ENCODE measurements at places on chromosomes 5 and 9.

GRCh38 chr5:80140496-80140895, 105.3 kb downstream of the THBS4 start:
- no peak for DNase-seq

GRCh38 chr9:93004561-93004960, 53.9 kb upstream of the SUSD3 start:
- DNase-seq = no peak

GRCh38 chr9:112361601-112362000, 18.3 kb upstream of the HSDL2 start:
- DNase-seq = peak; percentile 40

DNA sequence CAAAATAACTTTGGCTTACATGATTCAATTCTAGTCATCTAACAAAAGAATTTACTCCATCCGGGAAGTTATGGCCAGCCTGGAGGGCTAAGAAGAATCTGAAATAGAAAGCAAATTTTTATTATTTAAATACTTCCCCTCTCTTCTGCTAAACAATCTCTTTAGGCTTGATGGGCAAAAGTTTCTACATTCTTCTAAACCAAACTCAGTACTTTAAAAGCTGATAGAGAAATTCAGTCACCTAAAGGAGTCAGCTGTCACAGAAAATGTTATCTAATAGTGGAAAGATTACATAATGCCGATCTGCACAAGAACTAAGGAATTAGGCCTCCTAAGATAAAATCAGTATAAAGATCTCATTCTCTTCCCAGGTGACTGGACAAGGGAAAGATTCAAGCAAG, 32.4 kb downstream of the GNAQ start:
- DNase-seq = no peak

DNA sequence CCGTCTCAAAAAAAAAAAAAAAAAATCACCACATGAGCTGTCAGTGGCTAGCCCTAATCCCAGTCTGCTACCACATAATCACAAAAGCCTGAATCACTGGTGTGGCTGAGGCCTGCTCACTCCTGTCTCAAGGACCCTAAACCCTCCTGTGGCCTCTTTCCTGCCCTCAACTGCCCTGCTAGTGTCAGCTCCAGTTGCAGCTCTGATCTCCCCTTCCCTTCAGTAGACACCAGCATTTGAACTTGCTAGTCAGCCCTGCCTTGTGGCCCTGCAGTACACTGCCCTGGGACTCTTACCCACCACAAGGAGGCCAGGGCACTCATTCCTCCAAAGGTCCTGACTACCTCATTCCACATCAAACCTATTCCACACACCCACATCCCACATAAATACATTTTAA, 9.5 kb upstream of the P4HA2 start:
- DNase-seq = no peak

DNA sequence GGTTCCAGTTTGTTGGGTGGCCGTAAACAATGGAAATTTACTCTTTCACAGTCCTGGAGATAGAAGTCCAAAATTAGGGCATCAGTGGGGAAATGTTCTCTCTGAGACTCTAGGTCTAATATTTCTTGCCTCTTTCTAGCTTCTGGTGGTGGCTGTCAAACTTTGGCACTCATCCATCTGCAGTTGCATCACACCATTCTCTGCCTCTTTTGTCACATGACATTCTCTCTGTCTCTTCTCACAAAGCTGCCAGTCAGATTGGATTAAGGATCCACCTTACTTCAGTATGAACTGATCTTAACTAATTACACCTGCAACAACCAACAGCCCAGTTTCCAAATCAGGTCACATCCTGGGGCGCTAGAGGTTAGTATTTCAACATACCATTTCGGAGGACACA, 222.9 kb upstream of the FTMT start:
- no peak for DNase-seq

- no peak for DNase-seq
Observed at GRCh38 chr5:174832025-174832424, 107.6 kb downstream of the MSX2 start.

GRCh38 chr5:134579284-134579771, 53.3 kb downstream of the SAR1B start:
- DNase-seq = no peak

- DNase-seq = no peak
Observed at GRCh38 chr9:79642671-79643070, 70.9 kb downstream of the TLE4 start.

- DNase-seq = no peak
Observed at GRCh38 chr5:2739360-2740050, 12.0 kb downstream of the IRX2 start.

GRCh38 chr9:19161257-19162025, 34.1 kb upstream of the PLIN2 start:
- no peak for DNase-seq

GRCh38 chr5:34899066-34899465, 16.2 kb downstream of the RAD1 start:
- no peak for DNase-seq

DNA sequence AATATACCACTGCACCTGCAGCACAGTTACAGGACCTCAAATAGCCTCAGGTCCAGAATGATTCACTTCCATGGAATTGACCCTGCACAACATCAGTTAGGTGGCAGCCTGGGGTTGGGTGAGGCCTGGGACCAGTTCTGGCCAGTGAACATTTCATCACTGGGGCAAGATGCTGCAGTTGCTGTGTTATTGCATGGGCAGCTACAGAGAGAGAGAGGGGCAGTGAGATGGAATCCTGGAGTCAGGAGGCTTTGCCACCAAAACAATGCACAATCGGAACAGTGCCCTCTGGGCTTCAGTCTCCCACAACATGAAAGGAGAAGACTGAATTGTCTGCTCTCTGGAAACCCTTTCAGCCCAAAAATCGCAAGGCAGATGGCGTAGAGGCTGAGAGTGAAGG, 51.8 kb downstream of the SH3TC2 start:
- DNase-seq = no peak

DNA sequence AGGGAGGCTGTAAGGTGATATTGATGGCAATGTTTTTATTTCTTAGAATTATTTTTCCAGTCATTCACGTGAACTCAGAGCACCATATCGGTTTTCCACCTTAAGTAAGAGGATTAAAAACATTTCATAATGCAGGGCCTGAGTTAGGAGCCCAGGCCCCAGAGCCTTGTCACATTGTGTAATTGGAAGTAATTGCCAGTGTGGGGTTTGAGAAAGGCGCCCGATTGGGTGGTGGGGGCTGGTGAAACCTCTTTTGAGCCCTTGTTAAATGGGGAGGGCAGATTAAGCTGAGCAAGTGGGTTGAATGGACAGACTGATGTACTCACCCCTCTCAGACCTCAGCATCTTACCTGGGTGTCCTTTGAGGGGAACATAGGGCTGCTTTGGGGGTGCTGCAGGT, 116.7 kb upstream of the PITX1 start:
- DNase-seq = no peak

DNA sequence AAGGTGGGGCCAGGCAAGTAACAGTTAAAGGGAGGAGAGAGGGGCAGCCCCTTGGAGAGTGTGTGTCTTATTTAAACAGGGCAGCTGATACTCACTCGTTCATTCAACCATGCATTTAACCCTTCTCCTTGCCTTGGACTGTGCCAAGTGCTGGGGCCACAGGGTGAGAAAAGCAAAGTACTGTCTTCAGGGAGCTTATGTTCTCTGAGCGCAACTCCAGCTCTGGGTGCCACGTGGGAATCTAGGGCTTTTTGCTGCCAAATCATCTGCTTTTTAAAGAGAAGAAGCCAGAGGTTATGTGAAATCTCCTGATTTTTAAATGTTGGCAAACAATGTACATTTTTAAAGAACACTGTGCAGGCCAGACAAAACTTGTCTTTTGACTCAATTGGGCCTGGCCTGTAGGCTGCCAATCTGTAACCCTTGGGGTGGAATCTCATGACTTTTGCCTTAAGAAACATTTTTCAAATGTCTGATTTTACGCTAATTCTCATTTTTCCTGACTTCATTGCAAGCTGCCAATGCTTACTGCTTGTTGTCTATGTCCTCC, 157.8 kb downstream of the NTRK2 start:
- no peak for DNase-seq

DNA sequence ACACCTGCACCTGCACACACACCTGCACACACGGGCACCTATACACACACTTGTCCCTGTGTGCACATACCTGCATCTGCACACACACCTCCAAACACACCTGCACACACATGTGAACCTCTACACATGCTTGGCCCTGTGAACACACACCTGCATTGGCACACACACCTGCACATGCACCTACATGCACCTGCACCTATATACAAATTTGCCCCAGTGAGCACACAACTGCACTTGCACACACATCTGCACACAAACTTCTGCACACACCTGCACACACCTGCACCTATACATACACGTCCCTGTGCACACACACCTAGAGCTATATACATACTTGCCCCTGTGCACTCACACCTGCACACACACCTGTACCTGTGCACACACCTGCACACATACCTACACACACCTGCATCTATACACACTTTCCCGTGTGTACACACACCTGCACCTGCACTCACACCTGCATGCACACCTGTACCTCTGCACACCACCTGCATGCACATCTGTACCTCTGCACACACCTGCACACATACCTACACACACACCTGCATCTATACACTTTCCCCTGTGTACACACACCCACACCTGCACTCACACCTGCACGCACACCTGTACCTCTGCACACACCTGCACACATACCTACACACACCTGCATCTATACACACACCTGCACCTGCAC, 21.5 kb upstream of the LPCAT1 start:
- no peak for DNase-seq

DNA sequence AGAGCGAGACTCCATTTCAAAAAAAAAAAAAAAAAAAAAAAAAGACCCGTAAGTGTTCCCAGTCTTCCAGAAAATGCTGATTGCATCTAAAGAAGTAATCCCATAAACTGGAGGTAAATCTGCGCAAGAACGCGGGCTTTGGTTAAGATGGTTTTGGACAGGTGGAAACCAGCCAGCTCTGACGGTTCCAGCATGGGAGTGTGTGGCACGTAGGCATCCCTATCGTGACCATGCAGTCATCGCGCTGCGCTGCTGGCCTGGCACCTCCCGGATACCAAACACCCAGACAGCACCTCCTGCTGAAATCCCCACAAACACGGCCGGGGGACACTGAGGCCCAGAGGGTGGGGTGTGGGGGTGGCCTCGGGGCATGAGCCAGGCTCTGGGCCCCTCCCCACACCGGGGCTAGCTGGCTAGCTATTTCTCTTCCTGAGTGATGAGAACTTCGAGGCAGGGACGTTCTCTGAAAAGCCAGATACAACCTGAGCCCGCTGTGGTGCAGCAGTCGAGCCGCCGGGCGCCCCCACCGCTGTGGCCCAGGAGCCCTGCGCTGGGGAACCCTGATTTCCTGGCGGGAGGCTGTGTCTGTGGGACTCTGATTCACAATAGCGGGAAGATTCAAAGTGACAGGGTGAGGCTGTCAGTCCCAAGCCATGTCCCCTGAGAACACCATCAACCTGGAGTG, 32.2 kb upstream of the NOTCH1 start:
- no peak for DNase-seq

GRCh38 chr5:113612060-113612496, 98.6 kb downstream of the YTHDC2 start:
- DNase-seq = peak; percentile 36

GRCh38 chr9:71647094-71647591, 121.2 kb downstream of the CEMIP2 start:
- DNase-seq = no peak

GRCh38 chr5:150298701-150299451, 3.8 kb downstream of the ARSI start:
- no peak for DNase-seq

DNA sequence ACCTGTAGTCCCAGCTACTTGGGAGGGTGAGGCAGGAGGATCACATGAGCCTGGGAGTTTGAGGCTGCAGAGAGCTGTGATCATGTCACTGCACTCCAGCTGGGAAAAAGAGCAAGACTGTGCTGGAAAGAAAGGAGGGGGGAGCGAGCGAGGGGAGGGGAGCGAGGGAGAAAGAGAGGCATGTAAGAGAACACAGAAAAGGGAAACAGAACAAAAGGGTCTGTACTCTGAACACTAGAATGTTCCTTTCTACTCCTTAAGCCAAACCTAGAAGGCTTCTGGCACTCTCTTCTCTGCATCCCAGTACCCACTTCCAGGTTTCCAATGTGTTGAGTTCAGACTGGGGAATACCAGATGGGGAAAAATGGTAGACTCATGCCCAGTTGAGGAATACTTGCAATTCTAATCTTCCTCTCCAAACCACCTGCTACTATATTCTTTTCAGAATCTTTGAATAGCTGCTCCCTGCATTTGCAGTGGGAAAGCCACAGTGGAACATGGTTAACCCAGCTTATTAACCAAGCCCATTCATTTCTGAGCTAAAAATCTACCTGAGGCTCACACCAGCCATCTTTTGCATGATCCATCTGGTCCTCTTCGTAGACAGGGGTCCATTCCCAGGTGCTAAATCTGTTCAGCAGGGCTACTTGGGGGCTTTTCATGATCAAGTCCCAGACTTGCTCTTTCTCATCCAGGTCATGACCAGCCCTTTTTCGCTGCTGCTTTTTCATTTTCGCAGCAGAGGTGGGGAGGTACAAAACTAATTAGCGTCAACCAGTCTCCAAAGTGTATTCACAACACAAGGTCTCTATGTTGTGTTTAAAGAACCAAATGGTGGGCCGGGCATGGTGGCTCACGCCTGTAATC, 34.9 kb downstream of the SEMA4D start:
- no peak for DNase-seq

GRCh38 chr5:154850255-154851062, at the start of gene FAXDC2:
TSS of gene FAXDC2 (minus strand) at chr5:154850603. CDS start at chr5:154838178, 12,425 bp downstream.
- no peak for DNase-seq

GRCh38 chr5:33855396-33855795, 36.4 kb downstream of the ADAMTS12 start:
- DNase-seq = no peak

DNA sequence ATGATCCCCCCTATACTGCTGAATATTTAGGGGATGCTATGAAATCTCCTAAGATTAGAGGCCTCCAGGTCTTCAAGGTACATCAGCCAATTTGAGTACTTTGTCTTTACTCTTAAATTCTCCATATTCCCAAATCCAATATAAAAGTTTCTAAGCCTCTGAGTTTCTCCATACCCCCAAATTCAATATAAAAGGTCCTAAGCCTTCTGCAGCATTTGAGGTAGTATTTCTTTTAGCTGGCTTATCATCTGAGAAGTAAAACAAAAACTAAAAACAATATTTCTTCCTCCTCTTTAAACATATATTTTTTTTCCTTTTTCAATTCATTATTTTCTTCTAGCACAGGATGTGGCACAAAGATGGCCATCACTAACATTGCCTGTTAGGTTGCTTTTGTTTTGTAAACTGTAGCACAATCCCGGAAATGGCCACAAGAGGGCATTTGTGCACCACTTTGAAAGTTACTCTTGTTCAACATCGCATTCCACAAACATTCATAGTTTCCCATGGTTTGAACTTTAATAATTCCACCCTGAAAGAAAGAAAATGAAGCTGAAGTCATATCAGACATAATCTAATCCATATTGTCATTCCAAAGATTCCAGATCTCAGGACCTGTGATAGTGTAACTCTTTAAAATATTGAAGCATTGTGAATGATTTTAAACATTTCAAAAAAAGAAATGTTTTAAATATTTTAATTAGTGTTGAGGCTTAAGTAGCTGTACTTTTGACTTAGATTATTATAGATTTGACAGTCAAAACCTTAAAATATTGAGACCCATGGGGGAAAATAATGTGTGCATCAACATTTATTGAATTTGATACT, 21.0 kb upstream of the SCGB3A2 start:
- DNase-seq = no peak

GRCh38 chr9:84140535-84141101, 160.0 kb downstream of the RMI1 start:
- DNase-seq = peak; percentile 8

Measured in naive thymus-derived CD4-positive, alpha-beta T cell (primary cell).